ENCODE measurements at places on chromosomes 5 and 9.

DNA sequence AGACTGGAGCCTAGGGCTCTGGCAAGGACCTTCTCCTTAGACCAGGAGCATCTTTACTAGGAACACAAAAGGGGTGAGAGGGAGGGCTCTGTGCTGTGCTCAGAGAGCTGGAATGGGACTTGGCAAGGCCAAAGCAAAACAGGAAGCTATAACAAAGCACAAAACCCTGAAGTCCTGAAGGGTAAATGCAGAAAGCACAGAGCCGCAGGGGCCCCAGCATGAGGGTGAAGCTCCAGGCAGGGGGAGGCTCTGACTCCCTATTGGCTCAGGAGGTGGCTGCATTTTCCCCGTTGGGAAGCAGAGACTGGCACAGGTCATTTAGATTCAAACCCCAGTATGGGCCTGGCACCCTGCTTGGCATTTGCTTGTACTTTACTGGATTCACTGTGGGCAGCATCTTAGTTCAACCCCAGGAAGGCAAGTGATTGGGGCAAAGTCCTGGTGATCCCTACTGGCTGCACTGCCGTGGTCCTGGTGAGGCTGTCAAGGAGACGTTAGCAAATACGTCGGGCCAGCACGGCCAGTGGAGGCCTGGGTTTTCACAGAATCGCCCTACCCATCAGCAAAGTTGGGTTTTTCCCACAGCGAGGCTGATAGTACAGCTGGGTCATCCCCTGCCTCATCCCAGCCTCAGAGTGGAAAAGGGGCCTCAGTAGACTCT, 46.3 kb downstream of the GGTA1 start:
- DNase-seq, result no peak

DNA sequence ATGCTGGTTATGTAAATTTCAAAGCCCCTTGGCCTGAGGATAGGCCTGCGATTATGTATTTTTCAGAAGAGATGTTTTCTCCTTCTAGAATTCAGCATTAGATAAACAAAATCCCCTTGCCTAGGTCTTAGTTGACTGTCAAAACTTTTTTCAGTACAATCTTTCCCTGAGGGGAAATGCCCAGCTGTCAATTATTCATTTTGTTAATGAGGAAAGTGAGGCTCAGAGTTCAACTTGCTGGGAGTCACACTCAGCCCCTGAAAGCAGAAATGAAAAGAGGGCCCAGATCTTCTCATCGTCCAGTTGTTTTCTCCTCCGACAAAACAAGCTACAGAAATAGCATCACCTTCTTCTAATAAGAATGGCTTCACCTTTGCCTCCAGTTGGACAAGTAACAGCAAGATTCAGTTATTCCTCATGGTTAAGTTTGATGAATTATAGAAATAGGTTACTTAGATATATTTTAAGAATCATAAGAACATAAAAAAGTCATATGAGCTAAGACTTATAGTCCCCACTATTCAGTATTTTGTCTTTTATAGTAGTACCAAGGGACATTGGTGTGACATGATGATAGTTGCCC, 627.1 kb upstream of the WWC1 start:
- no peak for DNase-seq

- no peak for DNase-seq
Observed at GRCh38 chr5:172775326-172776234, 4.6 kb upstream of the DUSP1 start.

GRCh38 chr9:72949918-72950325, 2.9 kb downstream of the ALDH1A1 start:
- DNase-seq, result no peak

DNA sequence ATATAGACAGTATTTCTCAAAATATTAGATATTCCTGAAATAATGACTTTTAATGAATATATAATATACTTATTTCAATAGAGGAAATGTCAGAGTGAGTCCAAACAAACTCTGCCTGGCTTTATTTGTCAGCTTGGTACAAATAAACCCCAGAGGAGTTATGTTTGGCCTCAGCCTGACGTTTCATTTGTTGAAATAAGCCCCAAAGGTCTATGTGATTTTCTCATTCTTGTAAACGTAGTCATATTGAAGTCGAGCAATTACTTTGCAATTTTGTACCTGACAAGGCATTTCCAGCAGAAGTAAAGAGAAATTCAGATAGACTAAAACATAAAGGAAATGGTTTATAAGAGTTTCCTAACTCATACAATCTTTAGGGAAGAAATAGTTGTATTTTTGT, 57.9 kb downstream of the MCCC2 start:
- DNase-seq, result no peak

DNA sequence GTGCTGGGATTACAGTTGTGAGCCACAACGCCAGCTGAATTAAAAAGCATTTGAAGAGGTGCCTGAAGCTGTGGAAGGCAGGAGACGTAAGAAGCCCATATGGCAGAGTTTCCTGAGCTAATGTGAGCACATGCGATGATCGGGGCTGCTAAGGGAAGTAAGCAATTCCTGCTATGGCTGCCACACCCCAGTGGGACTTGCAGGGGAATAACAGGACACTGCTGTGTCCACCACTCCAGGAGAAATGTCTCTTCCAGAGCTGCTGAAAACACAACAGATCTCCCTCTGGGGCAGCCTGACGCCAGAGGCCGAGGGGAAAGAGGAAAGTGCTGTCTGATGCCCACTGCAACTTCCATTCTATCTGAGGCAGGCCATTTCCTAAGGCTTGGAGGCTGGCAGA, 46.2 kb upstream of the ANKRD55 start:
- no peak for DNase-seq

Data from midbrain (tissue), 1 donor.